ENCODE measurements at places on chromosomes 12 and 14.
A peak's percentile ranks its signal among the peaks of the same experiment; 100 is the strongest.

DNA sequence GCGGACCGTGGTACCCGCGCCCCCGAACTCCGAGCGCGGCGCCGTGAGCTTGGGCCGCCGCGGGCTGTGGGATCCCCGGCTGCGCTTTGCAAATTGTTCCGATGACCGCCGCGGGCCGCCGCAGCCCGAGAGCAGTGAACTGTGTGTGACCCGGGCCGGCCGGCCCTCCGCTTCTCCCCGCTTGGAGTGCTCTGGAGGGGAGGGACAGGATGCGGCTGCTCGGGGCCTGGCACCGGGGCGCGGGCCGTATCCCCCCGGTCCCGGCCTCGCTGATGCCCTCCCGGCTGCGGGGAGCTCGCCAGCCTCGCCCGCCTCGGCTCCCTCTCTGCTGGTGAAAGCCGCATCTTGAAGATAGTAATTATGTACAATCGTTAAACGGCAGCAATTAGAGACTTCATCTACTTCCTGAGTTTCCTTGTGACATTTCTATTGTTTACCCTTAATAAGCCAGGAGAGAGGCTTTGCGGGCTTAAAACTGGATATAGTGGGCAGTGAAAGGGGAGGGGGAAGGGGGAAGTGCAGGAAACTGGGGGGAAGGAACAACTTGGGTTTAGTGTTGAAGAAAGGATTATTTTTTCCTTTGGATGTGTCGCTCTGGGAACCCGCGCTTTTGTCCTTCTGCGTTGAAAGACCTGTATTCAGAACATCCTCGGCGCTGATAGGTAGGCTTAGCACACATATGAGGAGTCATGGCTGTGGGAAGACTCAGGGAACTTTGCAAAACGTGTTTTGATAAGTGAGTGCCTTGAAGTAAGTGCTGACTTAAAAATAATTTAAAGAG lies 1.2 kb downstream of the PELI2 start:
- DNase-seq, result peak; percentile 73

GRCh38 chr12:68804657-68805591 lies 3.1 kb upstream of the MDM2 start:
- no peak for DNase-seq

- no peak for DNase-seq
Measured at GRCh38 chr14:56989359-56989758, 179.1 kb upstream of the OTX2 start.

GRCh38 chr12:70691018-70691672 lies 53.9 kb upstream of the PTPRB start:
- DNase-seq, result no peak

GRCh38 chr12:127720334-127720733 lies 546.6 kb upstream of the TMEM132C start:
- DNase-seq, result no peak

GRCh38 chr12:22900401-22900800 lies 275.4 kb downstream of the ETNK1 start:
- DNase-seq, result no peak
